ENCODE measurements at places on chromosomes 12 and 14. TPM values are rescaled to one million over a fixed set of nuclear protein-coding genes. Genes with fewer than 3 reads are reported as not detected.

- no peak for DNase-seq
Observed at GRCh38 chr14:93765155-93765554, 23.1 kb downstream of the PRIMA1 start.

GRCh38 chr12:106417926-106418910, 60.7 kb downstream of the POLR3B start:
- DNase-seq: no peak

- no peak for DNase-seq
Observed at GRCh38 chr12:58161773-58162172, 220.4 kb downstream of the ATP23 start.

The TMTC1 gene
- polyA plus RNA-seq: 35.6 TPM

DNA sequence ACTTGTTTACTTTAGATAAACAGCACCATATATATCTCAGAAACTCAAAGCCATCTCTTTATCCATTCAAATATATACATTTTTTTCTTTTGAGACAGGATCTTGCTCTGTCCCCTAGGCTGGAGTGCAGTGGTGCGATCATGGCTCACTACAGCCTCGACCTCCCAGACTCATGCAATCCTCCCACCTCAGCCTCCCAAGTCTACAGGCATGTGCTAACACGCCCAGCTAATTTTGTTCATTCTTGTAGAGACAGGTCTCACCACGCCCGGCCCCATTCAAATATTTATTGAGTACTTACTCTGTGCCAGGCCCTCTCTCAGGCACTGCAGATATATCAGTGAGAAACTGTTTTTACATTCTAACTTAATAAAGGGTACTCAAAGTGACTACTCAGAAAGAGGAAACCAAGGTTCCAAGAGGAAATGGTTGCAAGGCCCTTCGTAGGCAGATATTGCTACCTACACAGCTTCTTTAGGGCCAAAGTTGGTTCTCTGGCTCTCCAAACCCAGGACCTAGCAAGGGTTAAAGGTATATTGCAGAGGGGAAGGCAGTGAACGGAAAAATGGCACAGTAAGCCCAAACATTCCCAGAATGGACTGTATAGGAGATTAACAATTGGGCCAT, 2.9 kb downstream of the ATXN3 start:
- no peak for DNase-seq

GRCh38 chr14:100709289-100710284, 17.1 kb upstream of the DLK1 start:
- DNase-seq: peak; percentile 88

DNA sequence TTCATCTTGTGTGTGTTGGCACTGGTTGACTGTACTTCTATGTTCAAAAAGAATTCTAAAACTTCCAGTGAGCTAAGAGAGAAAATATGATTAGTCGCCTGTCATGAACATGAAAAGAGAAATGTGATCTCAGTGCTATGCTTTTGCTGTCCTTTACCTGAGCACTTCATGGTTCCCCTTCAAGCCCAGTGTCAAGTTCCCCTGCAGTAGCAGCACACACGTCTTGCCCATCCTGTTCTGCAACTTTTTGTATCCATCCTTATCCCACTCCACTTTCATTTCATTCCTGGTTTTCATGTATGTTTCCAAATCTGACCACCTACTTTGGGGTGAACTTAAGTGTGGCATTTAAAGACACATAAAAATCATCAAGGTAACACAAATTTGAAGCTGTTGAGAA, 848.0 kb upstream of the USP15 start:
- no peak for DNase-seq

- no peak for DNase-seq
Observed at GRCh38 chr14:91837076-91837475, 30.3 kb downstream of the TC2N start.

GRCh38 chr12:28065889-28066630, 93.5 kb upstream of the PTHLH start:
- no peak for DNase-seq

DNA sequence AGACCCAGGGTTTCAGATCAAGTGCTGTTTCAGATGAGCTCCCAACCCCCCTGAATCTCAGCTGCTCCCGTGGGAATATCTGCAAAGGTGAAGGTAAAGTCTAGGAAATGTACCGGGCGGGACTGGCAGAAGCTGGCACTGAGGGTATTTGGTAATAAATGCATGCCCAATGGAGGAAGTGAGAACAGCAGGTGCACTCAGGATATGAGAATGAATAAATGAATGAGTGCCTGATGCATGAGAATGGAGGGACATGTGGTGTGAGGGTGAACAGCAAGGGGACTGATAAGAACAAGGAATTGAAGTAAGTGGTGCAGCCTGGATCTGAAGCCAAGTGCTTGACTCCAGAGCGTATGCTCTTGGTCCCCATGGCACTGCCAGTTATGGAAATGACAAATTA, 11.6 kb downstream of the RAPGEF3 start:
- no peak for DNase-seq

DNA sequence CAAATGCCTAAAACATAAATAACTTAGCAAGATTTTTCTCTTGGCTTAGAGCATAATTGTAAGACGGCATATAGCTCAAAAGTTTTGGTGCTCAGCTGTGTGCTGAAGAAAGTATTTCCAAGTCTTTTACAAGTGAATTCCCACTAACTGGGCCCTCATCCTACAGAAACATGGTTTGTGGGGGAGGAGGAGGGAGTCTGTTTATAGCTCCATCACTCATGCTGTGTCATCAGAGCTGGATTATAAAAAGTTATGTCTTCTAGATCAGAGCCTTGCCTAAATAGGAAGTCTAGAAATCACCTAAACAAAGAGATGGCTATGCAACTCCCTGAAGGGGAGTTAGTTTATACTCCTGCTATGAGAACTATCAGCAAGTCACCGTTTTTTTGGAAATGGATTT, 65.9 kb upstream of the OTOGL start:
- peak; percentile 83 for DNase-seq

The OR2AP1 gene
- polyA plus RNA-seq: not detected

Measured in muscle of back (tissue), 13 donors.